ENCODE measurements at places on chromosomes 12 and 14.

GRCh38 chr12:65293735-65294134 is 15.3 kb downstream of the MSRB3 start:
- no peak overlapping the region for H3K4me3 ChIP-seq
- H3K36me3 ChIP-seq, result no peaks in the 10 kb centered on the region
- peaks cover 6% of the 10 kb centered on the region for H3K4me1 ChIP-seq
- no peak for DNase-seq
- no peak overlapping the region for H3K27ac ChIP-seq

DNA sequence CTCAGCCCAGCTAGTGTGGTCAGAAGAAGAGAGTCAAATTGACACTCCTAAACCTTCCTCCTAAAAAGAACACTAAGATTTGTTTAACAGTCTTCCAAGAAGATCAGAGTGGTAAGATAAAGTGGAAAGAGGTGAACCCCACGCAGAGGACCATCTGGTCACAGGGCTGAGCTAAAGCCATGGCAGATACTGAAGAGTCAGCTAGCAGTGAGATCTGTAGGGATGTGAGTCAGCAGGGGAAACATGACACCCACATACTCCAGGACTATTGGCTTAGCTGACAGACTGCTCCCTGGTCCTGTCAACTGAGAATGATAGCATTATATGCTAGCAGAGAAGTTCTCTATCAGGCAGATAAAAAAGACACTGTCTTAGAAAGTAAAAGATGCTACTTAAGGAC is 269.4 kb upstream of the ALG10 start:
- H3K36me3 ChIP-seq, result no peaks in the 10 kb centered on the region
- no peak overlapping the region for H3K4me3 ChIP-seq
- DNase-seq, result no peak
- no peaks in the 10 kb centered on the region for H3K4me1 ChIP-seq
- H3K27me3 ChIP-seq, result no peaks in the 10 kb centered on the region

DNA sequence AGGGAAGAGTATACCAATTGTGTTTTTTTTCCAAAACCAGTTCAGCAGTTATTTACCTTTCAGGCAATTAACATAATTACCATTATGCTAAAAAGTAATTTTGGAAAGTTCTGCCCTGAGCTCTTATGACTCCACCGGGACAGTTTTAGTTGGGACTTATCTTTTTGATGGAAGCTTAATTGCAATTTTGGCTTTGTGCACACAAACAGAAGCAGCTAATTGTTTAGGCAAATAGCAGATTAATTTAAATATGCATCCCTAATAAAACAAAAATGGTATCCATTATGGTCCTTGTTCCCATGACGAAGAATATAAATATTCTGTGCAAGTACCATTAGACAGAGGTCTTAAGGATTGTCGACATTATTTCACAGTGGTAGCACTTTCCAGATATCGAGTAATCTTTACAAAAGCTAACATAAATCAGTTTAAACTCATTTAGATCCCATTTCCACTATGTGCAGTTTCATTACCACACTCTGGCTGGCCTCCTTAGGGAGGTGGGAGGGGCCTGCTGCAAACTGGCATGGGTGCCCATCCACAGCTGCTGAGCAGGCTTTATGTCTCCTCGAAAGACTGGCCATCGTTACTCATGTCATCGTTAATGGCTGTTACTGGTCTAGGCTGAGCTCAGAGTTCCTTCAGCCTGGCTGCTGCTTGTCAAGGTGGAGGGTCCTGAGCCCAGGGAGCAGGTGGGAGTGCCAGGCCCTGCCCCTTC is 68.2 kb downstream of the FBXW8 start:
- no peaks in the 10 kb centered on the region for H3K36me3 ChIP-seq
- no peak overlapping the region for H3K27ac ChIP-seq

DNA sequence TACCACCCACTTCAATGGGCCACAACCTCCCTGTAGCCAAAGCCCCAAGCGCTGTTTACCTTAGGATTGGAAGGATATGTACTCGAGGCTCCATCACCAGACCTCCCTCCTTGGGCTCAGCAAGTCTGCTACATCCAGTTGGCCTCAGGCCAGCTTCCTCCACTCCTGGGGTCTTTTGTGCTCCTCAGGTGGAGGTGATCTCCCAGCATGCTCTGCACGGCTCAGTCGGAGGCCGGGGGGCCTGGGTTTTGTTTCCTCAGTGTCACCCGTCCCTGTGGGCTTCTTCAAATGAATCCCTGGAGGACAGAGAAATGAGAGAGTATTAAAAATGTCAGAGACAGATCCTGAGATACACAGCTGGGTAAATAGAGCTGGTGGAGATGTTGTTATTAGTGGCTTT is 723.1 kb upstream of the TBX3 start:
- peaks cover 11% of the 10 kb centered on the region for H3K4me1 ChIP-seq
- H3K36me3 ChIP-seq, result no peaks in the 10 kb centered on the region
- H3K27me3 ChIP-seq, result no peaks in the 10 kb centered on the region
- no peak overlapping the region for H3K4me3 ChIP-seq
- DNase-seq, result no peak
- no peak overlapping the region for H3K27ac ChIP-seq

DNA sequence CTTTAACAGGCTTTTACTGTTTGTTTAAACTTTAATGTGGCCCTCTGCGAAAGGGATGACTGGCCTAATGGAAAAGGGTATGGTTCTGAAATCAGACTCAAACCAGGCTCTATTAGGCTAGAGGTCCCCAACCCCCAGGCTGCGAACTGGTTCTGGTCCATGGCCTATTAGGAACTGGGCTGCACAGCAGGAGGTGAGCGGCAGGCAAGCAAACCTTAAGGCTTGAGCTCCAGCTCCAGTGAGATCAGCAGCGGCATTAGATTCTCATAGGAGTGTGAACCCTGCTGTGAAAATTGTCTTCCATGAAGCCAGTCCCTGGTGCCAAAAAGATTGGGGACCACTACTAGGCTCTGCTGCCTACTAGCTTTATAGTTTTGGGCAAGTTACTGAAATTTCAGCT is 11.1 kb downstream of the GALNT4 start:
- no peaks in the 10 kb centered on the region for H3K36me3 ChIP-seq
- no peak overlapping the region for H3K4me3 ChIP-seq
- H3K27me3 ChIP-seq, result no peaks in the 10 kb centered on the region
- H3K27ac ChIP-seq, result no peak overlapping the region

DNA sequence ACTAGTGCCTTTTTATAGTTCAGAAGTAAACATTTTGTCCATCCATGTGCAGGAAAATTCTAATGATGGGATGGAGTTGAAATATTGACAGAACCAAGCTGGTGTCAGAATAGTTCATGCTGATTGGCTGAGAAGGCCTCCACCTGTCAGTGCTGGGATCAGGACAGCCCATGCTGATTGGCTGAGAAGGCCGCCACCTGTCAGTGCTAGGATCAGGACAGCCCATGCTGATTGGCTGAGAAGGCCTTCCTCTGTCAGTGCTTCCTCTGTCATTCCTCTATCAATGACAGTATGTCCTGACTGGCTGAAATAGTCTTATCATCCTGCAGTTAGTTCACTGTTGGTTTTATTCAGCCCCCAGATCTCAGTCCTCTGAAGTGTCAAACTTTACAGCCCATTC is 95.7 kb downstream of the PPP2R5C start:
- H3K27ac ChIP-seq, result no peak overlapping the region
- H3K27me3 ChIP-seq, result no peaks in the 10 kb centered on the region
- DNase-seq, result no peak
- peaks cover under 1% of the 10 kb centered on the region for H3K4me1 ChIP-seq
- H3K4me3 ChIP-seq, result no peak overlapping the region
- peaks cover 9% of the 10 kb centered on the region for H3K36me3 ChIP-seq

Data from osteoblast (primary cell).